ENCODE measurements at places on chromosomes 4 and X. TPM values are rescaled to one million over a fixed set of nuclear protein-coding genes. Genes with fewer than 3 reads are reported as not detected.

GRCh38 chr4:7430368-7430964 is 4.3 kb downstream of the PSAPL1 start:
- no peak overlapping the region for H3K4me3 ChIP-seq
- no peaks in the 10 kb centered on the region for H3K36me3 ChIP-seq
- DNase-seq = no peak
- no peaks in the 10 kb centered on the region for H3K27me3 ChIP-seq
- H3K27ac ChIP-seq = no peak overlapping the region
- H3K4me1 ChIP-seq = no peaks in the 10 kb centered on the region

GRCh38 chr4:176383273-176384077 is 63.7 kb downstream of the SPCS3 start:
- H3K27ac ChIP-seq = no peak overlapping the region
- no peak overlapping the region for H3K4me3 ChIP-seq
- H3K36me3 ChIP-seq = no peaks in the 10 kb centered on the region
- no peaks in the 10 kb centered on the region for H3K4me1 ChIP-seq
- no peaks in the 10 kb centered on the region for H3K27me3 ChIP-seq
- DNase-seq = no peak

- H3K36me3 ChIP-seq = no peaks in the 10 kb centered on the region
- no peak overlapping the region for H3K27ac ChIP-seq
- no peaks in the 10 kb centered on the region for H3K4me1 ChIP-seq
- no peak overlapping the region for H3K4me3 ChIP-seq
- DNase-seq = no peak
- no peaks in the 10 kb centered on the region for H3K27me3 ChIP-seq
Observed at GRCh38 chr4:52939325-52939724, 77.2 kb downstream of the RASL11B start.

DNA sequence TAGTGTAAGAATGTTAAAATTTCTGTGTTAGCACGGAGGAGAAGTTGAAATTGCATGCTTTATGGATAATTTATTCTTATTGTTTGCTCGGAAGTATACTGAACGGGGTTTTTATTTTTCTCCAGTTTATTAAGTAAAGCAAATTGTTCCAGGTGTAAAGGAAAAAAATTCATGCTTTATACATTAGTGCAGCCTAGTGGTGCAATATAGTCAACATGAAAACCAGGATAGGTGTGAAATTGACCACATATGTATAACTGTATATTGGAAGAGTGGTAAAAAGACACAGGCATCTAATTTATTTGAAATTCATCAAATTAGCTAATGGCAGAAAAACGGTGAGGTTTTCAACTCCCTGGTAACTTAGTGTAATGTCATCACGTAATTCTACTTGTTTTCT is 959 bp downstream of the BRS3 start:
- DNase-seq = no peak
- peaks cover 53% of the 10 kb centered on the region for H3K27me3 ChIP-seq
- no peaks in the 10 kb centered on the region for H3K36me3 ChIP-seq
- H3K4me1 ChIP-seq = no peaks in the 10 kb centered on the region

FAM47A gene
- not detected for total RNA-seq

GRCh38 chr4:166014411-166014810 is 141.4 kb downstream of the TLL1 start:
- H3K27ac ChIP-seq = no peak overlapping the region
- no peak overlapping the region for H3K4me3 ChIP-seq
- no peaks in the 10 kb centered on the region for H3K4me1 ChIP-seq
- no peaks in the 10 kb centered on the region for H3K27me3 ChIP-seq
- DNase-seq = no peak
- no peaks in the 10 kb centered on the region for H3K36me3 ChIP-seq

DNA sequence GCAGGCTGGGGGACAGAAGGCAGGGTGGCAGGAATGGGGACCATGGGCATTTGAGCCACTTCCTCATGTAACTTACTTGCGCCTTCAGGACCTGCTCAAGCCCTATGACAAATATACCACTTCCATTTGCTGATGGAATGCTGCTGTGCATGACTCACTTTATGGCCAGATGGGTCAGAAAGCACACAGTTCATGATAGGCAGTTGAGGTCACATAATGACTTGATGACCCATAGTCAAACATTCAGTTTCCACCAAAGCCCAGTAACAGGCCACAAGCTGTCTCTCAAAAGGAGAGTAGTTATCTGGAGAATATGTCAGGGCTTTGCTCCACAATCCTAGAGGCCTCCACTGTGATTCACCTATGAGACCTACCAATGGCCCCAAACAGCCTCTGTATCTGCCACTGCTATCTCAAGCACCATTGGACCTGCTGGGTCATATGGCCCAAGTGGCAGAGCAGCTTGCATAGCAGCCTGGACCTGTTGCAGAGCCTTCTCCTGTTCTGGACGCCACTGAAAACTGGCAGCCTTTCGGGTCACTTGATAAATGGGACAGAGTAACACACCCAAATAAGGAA is 5.3 kb upstream of the PAPSS1 start:
- H3K36me3 ChIP-seq = no peaks in the 10 kb centered on the region
- H3K27me3 ChIP-seq = no peaks in the 10 kb centered on the region
- peaks cover 12% of the 10 kb centered on the region for H3K4me1 ChIP-seq
- no peak for DNase-seq
